Karpas-422 (cell line): ENCODE measurements at places on chromosomes 1 and 21. TPM values are rescaled to one million over a fixed set of nuclear protein-coding genes. Genes with fewer than 3 reads are reported as not detected.

ERICH3 gene
- total RNA-seq = 0.04 TPM in 1 of 2 replicates, not detected in the other

FLG2 gene
- total RNA-seq = not detected in 2 replicates

CCDC185 gene
- total RNA-seq = not detected in 2 replicates

PLA2G2F gene
- not detected in 2 replicates for total RNA-seq
